K562 (cell line): ENCODE measurements at places on chromosomes 4 and X. TPM values are rescaled to one million over a fixed set of nuclear protein-coding genes. Genes with fewer than 3 reads are reported as not detected.

DNA sequence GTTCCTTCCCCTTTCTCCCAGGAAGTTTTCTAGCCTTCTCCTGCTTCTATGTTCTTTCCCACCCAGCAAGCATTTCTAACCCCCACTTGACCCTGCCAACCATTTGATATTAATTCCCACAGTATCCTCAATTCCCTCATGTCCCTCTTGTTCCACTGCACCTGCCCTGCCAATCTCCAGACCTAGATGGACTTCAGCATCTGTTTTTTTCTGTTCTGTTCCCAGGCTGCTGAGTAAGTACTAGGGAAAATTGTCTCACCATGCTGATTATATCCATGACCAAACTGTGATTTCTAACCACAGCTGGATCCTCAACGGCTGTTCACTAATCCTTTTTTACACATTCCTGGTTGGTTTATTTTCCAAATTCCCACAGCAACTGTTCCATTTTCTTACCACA, 37.7 kb downstream of the CLCN5 start:
- no peak overlapping the region for H3K27ac ChIP-seq
- H3K27me3 ChIP-seq: no peaks in the 10 kb centered on the region
- H3K4me1 ChIP-seq: no peaks in the 10 kb centered on the region
- DNase-seq: no peak
- no peaks in the 10 kb centered on the region for H3K36me3 ChIP-seq

BANK1 gene
- not detected in 2 replicates for polyA plus RNA-seq

GRCh38 chr4:21454831-21455230, 493.7 kb downstream of the KCNIP4 start:
- DNase-seq: no peak
- no peak overlapping the region for H3K27ac ChIP-seq
- no peaks in the 10 kb centered on the region for H3K36me3 ChIP-seq
- no peak overlapping the region for H3K4me3 ChIP-seq
- H3K27me3 ChIP-seq: no peaks in the 10 kb centered on the region

DDIT4L gene
- not detected in 2 replicates for polyA plus RNA-seq

UGT2B28 gene
- not detected in 2 replicates for polyA plus RNA-seq

DNA sequence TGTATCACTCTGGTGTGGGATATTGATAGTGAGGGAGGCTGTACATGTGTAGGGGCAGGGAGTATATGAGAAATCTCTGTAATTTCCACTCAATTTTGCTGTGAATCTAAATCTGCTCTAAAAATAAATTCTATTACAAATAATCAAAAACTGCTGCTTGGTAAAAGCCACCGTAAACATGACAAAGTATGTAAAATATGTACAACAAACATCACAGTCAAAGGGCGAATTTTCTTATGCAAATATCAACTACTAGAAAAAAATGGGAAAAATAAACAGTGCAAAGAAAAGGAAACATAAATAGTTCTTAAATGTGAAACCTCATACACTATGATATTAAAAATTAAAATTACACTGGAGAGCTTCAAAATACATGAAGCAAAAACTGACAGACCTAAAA, 105.1 kb upstream of the DCLK2 start:
- H3K36me3 ChIP-seq: no peaks in the 10 kb centered on the region
- H3K27me3 ChIP-seq: no peaks in the 10 kb centered on the region
- DNase-seq: no peak
- no peak overlapping the region for H3K27ac ChIP-seq
- H3K4me3 ChIP-seq: no peak overlapping the region
- H3K4me1 ChIP-seq: no peaks in the 10 kb centered on the region

TEX11 gene
- 0.27 and 0.35 TPM in 2 replicates for polyA plus RNA-seq

MANBA gene
- polyA plus RNA-seq: 4.7 and 6.1 TPM in 2 replicates
